Stimulated activated CD8-positive, alpha-beta memory T cell treated with anti-CD3 and anti-CD28 coated beads, Interleukin-4, amount 100 ng/mL, for 1 hour (primary cell): ENCODE measurements at places on chromosomes 4 and X.

DNA sequence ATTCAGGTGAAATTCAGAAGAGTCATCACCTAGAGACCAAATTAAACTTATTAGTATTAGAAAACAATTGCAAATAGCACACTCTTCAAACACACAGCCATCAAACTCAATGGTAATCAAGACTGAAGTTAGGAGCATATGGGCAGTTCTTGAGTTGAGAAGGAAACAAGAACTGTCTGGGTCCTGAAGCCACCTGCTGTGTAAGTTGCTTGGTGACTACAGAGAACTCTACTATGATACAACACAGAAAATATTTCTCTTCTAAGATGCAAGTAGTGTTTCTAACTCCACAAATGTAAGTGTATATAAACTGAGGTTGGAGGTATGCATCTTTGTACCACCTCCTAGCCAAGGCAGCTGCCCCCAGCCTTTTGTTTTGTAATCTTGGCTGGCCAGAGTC is 325 bp upstream of the PF4V1 start:
- DNase-seq = no peak

DNA sequence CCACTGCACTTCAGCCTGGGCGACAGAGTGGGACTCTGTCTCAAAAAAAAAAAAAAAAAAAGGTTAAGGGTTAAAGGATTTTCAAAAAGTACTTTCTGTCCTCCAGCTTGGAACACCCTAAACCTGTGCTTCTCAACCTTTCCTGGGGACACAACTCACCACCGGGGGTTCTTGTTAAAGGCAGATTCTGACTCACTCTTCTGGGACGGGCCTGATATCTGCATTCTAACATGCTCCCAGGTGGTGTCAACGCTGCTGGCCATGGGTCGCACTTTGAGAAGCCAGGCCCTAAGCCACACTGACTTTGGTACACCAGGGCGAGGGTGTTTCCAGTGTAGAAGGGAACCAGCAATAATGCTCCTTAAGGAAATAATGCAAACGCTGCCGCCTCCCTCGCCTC is 46.1 kb downstream of the AFAP1 start:
- DNase-seq = no peak

DNA sequence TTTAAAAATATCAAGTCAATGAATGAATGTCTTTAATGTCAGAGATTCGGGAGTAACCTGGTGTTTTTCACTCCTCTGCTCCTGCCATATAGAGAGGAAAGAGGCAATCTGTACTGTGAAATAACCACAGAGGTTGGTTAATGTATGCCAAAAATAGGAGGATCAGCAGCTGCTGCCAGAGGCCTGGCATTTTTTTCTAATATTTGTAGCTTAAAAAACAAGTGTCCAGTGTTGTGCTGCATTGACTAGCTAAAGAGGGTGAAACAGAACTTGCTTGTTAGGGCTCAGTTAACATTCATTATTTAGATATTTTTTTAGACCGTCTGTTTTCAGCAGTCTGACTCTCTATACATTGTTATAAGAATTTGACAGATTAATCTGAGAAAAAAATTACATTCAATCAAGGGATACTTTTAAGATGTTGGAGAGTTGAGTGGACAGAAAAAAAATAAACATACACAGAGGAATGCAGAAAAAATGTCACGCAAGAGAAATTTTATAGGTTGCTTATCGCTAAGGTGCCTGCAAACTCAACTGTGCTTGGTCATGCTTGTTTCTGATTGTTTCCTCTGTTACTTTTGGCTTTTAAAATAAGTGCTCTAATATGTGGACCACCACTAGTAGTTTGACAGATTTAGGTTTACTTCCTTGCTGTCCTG is 392.3 kb upstream of the GALNT7 start:
- DNase-seq = no peak

GRCh38 chr4:123557857-123558536 is 161.4 kb downstream of the SPRY1 start:
- no peak for DNase-seq

GRCh38 chrX:153866302-153867019 is 19.5 kb downstream of the L1CAM start:
- no peak for DNase-seq

GRCh38 chr4:79296768-79297428 is 29.0 kb downstream of the NAA11 start:
- DNase-seq = no peak

DNA sequence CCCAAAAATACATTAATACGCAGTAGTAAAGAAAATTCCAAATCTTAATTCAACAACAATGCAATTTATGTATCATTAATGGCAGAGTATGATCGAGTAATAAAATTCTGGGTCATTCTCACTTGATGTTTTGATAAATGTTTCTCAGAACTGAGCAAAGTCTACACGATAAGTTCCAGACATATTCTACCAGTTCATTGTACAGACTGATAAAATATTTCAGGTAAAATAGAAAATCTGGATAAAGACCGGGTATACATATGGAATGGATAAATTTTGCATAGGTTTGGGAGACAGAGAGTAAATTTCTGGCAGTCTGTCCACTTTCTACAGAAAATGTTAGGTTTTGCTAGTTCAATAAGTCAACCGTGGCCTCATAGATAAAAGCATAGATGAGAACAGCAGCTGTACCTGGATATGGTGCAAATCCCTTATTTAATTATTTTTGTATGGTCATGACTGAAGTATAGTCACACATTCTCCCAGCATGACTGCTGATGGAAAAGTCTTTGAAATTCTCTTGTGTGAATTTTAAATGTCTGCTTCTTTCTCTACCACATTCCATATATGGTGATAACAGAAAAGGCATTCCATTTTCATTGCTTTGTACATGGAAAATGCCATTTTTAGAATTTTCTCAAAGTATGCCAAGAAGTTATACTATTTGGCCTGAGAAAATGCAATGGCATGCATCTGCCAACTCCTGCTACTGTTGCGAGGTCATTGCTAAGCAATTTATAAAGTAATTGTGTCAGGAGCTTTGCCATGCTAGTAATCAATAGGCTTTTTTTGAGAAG is 301.9 kb upstream of the ARSJ start:
- no peak for DNase-seq

GRCh38 chrX:69389101-69389501 is 115.0 kb upstream of the NALF2 start:
- DNase-seq = no peak
